ENCODE measurements at places on chromosomes 5 and 9. TPM values are rescaled to one million over a fixed set of nuclear protein-coding genes. Genes with fewer than 3 reads are reported as not detected.

The ZDHHC11B gene
- total RNA-seq, result under 0.01 TPM

The FAM221B gene
- total RNA-seq, result not detected

DNA sequence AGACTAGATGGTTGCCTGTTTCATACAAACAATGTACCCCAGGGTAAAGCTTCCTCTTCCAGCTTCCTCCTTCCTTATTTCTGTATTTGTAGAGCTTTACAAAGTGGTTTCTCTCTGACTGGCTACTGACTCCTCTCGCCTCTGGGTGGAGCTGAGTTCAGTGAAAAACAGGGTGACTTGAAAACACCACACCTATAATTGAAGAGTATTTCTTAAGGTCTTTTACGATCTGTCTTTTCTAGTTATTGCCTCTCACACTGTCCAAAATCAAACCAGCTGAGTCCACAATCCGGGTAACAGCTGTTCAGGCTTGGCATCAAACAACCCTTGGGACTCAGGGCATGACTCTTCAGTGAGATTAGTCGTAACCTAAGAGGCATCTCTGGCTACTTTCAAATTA is 200.4 kb downstream of the ARRDC3 start:
- no peak overlapping the region for H3K4me3 ChIP-seq
- H3K4me1 ChIP-seq, result peaks cover 5% of the 10 kb centered on the region
- H3K27me3 ChIP-seq, result no peaks in the 10 kb centered on the region
- no peak for DNase-seq
- no peaks in the 10 kb centered on the region for H3K36me3 ChIP-seq
- no peak overlapping the region for H3K27ac ChIP-seq

The COL23A1 gene
- not detected for total RNA-seq

- H3K27ac ChIP-seq, result no peak overlapping the region
- no peaks in the 10 kb centered on the region for H3K27me3 ChIP-seq
- no peak overlapping the region for H3K4me3 ChIP-seq
- H3K36me3 ChIP-seq, result no peaks in the 10 kb centered on the region
- peaks cover under 1% of the 10 kb centered on the region for H3K4me1 ChIP-seq
These were observed 41.1 kb downstream of the ERBIN start for GRCh38 chr5:65967288-65968066.

DNA sequence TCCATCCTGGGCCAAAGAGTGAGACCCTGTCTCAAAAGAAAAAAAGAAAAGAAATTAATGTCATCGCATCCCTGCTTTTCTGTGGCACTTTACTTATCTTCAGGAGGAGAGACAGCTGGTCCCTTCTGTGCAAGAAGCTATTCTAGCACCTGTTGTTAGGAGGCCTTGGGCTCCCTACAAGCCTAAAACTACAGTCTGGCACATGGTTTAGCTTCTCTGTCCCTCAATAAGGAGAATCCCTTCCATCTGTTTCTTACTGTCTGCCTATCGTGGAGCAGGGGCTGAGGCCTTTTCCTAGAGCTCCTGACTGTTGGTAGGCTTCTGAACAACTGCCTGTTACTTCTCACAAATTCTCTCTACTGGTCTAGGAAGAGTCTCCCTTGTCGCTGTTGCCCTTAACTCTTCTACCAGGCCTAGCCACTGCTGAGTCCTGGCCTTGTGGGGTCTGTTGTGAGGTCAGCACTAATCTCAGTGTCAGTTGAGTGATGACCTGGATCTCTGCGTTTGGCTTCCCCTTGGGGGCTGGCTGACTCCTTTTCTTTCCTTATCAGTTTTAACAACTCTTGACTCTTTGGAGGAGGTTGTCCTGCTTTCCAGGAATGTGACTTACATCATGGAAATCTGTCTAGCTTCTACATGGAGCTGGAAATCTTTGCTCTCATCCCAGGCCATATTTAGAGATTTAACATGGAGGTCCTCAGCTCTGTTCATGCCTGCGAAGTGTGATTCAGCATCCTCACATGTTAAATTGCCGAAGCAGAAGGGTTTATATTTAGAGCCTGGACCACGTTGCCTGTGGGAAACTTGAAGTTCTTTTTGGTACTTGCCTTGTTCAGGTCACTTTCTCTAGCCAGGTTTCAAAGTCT is 5.7 kb upstream of the GARNL3 start:
- H3K4me1 ChIP-seq, result no peaks in the 10 kb centered on the region
- no peak for DNase-seq
- no peaks in the 10 kb centered on the region for H3K36me3 ChIP-seq
- H3K27ac ChIP-seq, result no peak overlapping the region

GRCh38 chr5:95449460-95449859 is 58.3 kb downstream of the FAM81B start:
- no peak overlapping the region for H3K4me3 ChIP-seq
- no peaks in the 10 kb centered on the region for H3K4me1 ChIP-seq
- no peak overlapping the region for H3K27ac ChIP-seq

The STPG3 gene
- total RNA-seq, result not detected

GRCh38 chr9:35616681-35617459 is 1.3 kb downstream of the CD72 start:
- peak overlapping the region; percentile 44 for H3K4me3 ChIP-seq
- H3K27me3 ChIP-seq, result peaks cover 29% of the 10 kb centered on the region
- H3K36me3 ChIP-seq, result no peaks in the 10 kb centered on the region
- peak; percentile 61 for DNase-seq

GRCh38 chr5:34841816-34842215 is 2.9 kb downstream of the TTC23L start:
- H3K4me3 ChIP-seq, result no peak overlapping the region
- no peak overlapping the region for H3K27ac ChIP-seq
- H3K27me3 ChIP-seq, result no peaks in the 10 kb centered on the region
- no peaks in the 10 kb centered on the region for H3K4me1 ChIP-seq
- no peaks in the 10 kb centered on the region for H3K36me3 ChIP-seq

The FAM240B gene
- total RNA-seq, result not detected

DNA sequence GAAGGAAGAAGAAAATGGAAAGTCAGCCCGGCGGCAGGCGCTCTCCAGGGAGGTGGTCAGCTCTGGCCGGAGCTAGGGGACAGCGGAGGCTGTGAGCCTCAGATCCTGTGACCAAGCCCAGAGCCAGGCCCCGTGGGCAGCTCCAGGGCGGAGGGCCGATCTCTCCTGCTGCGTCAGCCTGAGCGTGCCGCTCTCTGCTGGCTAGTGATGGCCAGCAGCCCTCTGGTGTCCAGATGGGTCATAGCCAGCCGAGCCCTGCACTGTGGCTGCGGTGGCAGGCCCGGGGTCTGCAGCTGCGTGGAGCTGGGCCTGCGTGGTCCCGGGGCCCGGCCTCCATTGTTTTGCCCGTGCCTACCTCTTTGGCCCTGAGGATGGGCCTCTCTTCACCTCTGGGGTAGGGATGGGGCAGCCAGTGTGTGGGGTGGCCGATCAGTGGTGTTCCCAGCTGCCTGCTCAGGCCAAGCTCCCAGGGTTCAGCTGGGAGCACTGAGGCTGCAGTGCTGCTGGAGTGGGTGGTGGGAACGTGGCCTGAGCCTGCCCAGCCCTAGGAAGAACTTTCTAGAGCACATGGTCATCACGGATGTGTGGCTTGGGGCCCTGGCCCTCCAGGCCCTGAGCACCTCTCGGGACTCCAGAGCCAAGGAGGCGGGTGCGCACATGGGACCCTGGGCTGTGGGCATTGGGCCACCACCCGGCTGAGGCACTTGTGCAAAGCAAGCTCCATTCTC is 17.1 kb upstream of the NRARP start:
- no peaks in the 10 kb centered on the region for H3K4me1 ChIP-seq
- H3K4me3 ChIP-seq, result no peak overlapping the region
- no peaks in the 10 kb centered on the region for H3K36me3 ChIP-seq
